SW480 (cell line): ENCODE measurements at places on chromosomes 5 and 9.

- DNase-seq = peak; percentile 82
Measured at GRCh38 chr5:176491101-176491502, 42.9 kb downstream of the FAF2 start.

GRCh38 chr9:34403554-34404380, 27.1 kb upstream of the MYORG start:
- peak; percentile 58 for DNase-seq

DNA sequence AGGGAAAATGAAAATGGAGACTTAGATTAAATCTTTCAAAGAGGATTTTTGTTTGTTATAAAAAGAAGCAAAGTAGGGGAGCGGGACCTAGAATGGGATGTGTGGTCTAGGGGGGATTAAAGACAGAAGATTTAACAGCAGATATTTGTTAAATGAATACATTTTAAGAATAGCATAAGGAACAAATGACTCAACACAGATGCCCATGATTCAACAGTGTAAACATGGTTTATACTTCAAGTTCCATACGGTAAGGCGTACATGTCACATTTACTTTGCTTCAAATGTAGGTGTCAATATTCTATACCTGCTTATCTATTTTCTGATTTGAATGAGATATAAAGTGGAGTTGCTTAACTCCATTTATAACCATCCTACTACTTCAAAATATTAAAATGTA, 1.5 kb downstream of the TICAM2 start:
- DNase-seq = no peak

- DNase-seq = no peak
Measured at GRCh38 chr5:132480546-132480892, 10.1 kb downstream of the IRF1 start.

DNA sequence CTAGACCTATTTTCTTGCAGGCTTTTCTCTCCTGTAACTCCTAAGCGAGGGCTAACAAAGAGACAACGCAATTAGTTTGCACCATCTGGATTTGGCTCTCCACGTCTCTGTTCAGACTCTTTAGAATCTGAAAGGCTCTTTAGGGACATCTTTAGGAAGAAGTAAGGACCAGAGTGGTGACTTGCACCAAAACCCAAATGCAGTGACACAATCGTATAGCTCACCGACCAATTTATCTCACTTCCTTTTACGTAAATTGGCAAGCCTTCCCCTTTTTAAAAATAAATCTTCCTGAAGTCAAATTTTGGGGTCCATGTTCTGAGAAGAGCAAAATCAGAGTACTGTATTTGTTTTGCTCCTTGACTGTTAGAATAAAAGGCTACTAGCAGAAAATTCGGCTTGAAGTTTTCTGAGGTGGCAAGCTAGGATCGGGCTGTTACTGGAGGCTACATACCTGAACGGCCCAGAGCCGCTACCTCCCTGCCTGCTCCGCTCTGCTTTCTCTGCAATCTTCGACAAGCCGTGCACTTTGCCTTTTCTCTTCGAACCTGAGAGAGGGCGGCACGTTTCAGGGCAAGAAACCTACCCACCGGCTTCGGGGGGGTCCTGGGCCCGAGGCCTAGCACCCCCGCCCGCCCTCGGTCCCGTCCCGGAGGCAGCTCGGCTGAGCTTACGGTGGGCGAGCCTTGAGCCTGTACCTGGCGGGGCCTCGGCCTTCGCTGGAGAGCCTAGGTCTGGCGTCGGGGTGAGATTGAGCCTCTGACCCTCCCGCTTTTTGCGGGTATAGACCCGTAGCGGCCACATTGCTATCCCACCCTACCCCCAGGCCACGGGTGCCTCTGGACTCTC, 537 bp downstream of the MEIKIN start:
- DNase-seq = no peak

DNA sequence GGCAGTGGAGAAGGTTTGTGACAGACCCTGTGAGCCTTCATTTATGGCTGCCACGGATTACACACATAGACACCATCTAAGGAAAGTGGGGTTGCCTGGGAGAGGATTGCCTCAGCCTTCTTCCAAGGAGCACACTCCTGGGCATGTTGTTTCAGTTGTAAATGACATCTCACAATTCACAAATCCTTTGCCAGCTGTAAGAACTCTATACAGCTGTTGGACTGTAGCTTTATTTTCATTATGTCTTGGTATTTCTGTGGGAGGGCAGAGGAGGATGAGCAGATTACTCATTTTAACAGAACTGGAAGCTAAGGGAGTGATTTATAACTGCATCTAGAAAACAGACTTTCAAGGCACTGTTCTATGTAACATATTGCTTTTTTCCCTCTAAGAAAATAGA, 25.6 kb downstream of the MELK start:
- no peak for DNase-seq

DNA sequence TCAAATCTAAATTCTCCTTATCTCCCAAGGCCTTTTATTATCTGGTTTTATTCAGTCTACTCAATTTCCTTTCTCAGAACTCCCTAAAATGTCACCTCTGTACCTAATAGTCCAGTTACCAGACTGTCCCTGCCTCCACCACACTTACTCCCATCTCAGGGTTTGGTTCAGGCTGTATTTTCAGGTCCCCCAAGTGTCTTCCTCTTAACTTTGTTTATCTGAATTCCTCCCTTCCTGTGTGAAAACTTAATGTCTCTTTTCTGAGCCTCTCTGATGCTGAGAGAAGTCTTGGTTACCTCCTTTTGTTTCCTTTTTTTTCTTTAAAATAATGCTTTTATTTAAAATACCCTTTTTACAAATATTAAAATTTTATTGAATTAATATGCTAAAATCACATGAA, 133.4 kb downstream of the PAM start:
- no peak for DNase-seq
